Activated naive CD8-positive, alpha-beta T cell treated with anti-CD3 and anti-CD28 coated beads for 36 hours (primary cell): ENCODE measurements at places on chromosomes 13 and 19.

DNA sequence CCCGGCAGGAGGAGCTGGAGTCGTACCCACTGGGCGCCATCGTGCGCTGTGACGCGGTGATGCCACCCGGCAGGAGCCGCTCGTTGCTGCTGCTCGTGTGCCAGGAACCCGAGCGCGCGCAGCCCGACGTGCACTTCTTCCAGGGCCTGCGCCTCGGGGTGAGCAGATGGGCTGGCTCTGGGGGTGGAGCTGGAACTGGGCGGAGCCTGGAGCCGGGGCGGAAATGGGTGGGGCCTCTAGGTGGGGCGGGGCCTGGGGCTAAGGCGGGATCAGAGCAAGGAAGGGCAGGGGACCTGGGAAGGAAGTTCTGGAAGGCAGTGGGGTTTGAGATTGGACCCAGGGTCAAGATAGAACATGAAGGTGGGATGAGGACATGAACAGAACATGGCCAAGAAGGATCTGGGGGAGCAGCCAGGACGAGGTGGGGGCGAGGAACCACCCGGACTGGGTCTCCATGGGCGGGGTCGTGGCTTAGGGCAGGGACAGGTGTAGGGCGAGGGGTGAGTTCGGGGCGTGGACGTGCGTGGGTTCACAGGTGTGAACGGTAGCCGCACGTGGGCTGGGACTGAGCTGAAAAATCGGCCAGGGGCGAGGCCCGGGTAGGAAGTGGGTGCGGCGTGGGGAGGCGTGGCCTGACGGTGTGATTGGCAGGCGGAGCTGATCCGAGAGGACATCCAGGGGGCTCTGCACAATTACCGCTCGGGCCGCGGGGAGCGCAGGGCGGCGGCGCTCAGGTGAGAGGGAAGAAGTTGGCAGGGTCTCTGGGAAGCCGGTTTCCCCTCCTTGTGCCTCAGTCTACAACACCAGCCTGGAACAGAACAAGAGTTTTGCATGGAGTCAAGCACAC, 4.7 kb downstream of the EPS8L1 start:
- peak; percentile 69 for DNase-seq

- peak; percentile 8 for DNase-seq
These were observed 122.0 kb upstream of the FNDC3A start for GRCh38 chr13:48853728-48854102.

DNA sequence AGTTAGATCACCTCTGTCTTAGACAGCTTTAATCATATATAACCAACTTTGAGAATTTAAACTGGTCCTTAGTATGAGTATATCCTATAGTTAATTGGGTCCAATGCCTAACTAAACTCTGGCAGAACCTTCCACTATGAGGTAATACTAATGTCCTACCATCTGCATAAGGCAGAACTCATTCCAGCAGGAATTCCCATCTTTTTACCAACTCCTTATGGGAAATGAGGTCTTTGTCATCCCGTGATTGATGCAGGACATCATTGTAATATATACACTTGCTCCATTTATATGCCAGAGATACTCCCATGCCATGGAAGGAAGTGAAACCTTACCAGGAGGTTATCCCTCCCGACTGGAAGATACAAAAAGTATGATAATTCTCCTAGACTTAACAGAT, 2.8 kb downstream of the KCTD4 start:
- DNase-seq = no peak

GRCh38 chr19:28067882-28068281, 1145.1 kb downstream of the UQCRFS1 start:
- no peak for DNase-seq

DNA sequence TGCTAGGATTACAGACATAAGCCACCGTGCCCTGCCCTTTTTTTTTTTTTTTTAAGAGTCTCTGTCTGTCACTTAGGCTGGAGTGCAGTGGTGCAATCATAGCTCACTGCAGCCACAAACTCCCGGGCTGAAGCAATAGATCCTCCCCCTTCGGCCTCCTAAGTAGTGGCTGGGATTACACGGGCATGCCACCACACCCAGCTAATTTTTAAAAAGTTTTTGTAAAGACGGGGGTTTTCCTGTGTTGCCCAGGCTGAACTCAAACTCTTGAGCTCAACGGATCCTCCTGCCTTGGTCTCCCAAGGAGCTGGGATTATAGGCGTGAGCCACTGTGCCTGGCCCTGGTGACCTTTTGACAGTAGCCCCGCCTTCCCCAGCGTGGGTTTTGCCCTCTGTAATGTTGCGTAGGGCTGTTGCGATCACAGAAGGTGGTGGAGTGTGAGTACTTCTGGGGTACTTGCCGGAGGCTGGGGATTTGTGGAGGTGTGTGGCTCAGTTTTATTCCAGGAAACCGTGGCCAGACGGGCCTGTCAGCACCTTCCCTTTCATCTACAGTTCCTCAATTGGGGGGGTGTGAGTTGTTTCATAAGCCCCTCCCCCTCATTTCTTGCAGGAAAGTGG, 11.6 kb upstream of the RETN start:
- peak; percentile 76 for DNase-seq

GRCh38 chr19:33186431-33187182, 7.5 kb upstream of the LRP3 start:
- DNase-seq = no peak
